ENCODE measurements at places on chromosomes 16 and 17.
A peak's percentile ranks its signal among the peaks of the same experiment; 100 is the strongest.

DNA sequence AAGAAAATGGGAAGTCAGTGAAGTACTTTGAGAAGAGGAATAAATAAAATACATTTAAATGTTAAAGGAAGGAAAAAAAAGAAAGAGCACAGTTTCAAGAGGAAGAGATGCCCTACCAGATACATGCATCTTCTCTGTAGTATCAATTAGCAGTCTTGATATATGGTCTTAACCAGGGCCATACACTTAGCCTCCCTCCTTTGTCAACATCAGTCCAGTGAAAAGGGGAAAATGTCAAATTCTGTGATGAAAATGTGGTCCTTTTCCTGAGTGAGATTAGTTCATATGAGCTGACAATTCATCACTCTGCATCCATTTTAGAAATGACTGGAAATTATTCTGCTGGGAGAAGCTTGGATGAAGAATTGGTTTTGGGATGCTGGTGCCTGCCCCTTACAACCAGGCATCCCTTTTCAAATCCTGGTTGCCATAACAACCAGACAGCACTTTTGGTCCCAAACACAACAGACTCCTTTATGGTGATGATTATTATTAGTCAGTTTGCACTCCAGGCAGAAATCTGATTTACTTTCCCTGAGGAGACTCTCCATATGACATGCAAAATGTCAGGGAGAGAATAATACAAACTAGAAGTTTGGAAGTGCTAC lies 933.6 kb upstream of the CDH8 start:
- no peak for DNase-seq

GRCh38 chr16:51870296-51870854 lies 676.6 kb downstream of the TOX3 start:
- DNase-seq: no peak

- peak; percentile 13 for DNase-seq
These were observed 57.3 kb downstream of the RAP1GAP2 start for GRCh38 chr17:2853283-2854142.

DNA sequence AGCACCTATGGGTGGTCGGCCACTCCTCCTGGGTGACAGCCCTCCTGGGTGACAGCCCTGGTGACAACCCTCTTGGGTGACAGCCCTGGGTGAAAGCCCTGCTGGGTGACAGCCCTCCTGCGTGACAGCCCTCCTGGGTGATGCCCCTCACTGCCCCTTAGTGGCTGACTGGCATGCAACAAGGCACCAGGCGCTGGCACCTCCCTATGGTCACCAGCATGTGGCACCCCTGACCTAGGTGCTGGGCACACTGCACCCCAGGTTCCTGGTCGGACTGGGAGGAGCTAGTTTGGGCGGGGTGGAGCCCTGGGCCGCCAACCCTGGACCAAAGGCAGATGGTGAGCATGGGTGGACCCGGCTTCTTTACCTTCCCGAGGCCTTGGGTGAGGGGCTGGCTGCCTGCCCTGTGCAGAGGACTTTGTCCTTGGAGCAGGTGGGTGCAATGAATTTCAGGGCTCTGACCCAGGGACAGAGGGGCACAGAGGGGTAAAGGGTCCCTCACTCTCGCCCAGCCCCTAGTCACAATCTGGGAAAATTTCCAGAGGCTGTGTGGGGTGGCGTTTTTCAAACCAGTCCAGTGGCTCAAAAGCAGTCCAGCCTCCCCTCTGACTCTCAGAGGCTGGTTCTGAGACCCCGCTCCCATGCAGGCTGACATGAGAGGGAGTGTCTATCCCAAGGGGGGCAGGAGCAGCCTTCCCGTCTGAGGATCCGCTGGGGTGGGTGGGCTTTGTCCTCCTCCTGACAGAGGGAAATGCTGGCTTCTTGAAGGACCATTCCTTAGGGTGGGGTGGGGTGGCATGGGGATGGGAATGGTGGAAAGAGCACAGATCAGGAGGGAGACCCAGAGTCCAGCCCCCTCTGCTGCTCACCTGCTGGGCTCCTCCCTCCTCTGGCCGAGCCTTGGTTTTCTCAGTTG lies 25.9 kb upstream of the TNFRSF13B start:
- peak; percentile 73 for DNase-seq

- DNase-seq: no peak
These were observed 15.2 kb downstream of the CLTC start for GRCh38 chr17:59634632-59635541.

DNA sequence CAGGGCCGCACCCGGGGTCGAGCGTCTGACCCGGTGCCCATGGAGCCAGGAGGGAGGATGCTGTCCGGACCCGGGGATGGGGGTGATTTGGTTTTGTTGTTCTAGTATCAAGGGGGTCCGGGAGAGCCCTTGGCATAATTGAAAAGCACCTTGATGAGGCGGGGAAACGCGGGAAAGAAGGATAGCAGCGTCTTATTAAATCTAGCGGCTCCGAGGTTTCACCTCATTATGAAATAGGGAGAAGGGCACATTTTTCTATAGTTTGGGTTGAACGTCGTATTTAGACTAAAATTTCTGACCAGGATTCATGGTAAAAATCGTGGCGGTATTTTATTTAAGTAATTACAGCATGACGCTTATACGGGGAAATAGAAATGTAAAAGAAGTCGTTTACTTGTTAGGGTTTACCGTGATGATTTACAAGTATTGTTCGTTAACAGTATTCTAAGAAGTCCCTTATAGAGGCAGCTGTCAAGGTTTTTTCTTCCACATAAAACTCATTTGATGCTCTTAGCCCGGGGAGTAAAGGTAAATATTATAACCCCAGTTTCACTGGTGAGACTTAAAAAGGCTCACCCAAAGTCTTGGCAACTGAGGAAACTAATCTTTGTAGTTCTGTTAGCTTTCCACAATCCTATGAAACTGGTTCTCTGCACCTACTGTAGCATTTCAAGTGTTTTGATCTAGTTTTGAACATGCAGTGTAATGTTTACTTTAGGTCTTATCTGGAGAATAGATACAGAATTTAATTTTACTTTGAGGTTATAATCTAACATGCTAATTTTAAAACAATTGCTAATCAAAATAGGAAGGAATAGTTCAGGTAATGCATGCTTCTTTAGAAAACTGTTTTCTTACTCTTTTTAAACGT lies 756 bp downstream of the LUC7L3 start:
- DNase-seq: no peak

DNA sequence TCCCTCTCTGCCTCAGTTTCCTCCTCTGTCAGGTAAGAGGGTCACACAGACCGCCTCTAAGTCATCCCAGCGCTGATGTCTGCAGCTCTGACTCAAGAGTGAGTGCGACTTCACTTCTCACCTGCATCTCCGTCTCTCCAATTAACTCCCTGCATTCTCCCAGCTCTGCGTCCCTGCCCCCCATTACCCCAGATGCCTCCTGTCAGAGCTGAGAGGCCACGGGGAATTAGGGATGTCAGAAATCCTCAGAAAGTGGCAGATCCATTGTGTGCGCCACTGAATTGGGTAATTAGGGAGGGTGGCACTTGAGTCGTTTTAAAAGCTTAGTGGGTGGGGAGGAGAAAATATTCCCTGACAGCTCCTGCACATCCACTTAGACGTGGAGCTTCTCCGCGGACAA lies 885.4 kb upstream of the EEF2KMT start:
- no peak for DNase-seq

DNA sequence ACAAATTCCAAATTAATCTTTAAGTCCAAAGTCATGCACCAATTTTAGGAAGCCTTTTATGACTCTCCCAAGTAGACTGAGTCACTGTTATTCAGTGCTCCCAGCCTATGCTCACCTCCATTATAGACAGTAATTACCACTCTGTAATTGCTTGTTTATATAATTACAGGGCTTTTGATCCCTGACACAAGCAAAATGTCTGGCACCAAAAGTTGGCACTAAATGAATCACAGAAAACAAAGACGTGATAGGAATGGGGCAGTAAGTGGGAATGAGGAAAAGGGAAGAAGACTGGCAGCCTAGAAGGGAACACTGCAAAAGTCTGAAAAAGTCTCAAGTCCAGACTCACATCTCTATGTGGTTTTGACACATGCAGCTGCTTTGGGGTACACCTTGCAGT lies 94.1 kb downstream of the SLC39A11 start:
- no peak for DNase-seq

- DNase-seq: no peak
These were observed 5.7 kb upstream of the EXOSC6 start for GRCh38 chr16:70257391-70257790.

DNA sequence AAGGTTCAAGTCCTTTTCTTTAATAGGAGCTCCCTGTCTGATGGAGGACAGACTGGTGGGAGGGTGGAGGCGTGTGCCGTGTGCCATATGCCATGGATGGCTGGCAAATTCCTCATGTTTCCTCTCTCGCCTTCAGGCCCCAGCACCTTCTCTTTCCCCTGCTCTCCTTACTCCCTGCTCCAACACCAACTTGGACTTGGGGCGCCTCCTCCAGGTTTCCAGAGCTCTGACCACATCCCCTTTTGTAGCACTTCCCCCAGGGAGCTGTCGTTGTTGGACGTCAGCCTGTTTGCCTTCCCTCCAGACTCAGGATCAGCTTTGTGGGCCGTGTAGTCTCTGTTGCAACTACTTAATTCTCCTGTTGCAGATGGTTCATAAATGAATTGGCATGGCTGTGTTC lies 30.7 kb downstream of the TMC7 start:
- DNase-seq: no peak

DNA sequence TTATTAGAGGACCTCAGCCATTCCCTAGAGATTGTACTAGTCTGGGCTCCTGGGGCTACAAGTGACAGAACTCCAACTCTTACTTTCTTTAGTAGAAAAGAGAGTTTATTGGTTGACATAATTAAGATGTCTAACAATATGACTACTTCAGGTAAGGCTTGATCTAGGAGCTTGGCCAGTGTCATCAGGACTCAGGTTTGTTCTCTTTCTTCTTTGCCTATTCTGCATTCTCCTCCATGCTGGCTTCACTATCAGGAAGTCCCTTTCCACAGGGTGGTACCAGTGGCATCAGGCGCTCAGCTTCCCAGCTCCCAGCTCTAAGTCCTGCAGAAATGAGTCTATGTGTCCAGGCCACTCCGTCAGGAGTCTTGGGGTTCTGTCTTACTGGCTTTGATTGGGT lies 286.1 kb upstream of the EEF2KMT start:
- DNase-seq: no peak

- no peak for DNase-seq
These were observed 3.4 kb downstream of the TRAF4 start for GRCh38 chr17:28747051-28747691.

DNA sequence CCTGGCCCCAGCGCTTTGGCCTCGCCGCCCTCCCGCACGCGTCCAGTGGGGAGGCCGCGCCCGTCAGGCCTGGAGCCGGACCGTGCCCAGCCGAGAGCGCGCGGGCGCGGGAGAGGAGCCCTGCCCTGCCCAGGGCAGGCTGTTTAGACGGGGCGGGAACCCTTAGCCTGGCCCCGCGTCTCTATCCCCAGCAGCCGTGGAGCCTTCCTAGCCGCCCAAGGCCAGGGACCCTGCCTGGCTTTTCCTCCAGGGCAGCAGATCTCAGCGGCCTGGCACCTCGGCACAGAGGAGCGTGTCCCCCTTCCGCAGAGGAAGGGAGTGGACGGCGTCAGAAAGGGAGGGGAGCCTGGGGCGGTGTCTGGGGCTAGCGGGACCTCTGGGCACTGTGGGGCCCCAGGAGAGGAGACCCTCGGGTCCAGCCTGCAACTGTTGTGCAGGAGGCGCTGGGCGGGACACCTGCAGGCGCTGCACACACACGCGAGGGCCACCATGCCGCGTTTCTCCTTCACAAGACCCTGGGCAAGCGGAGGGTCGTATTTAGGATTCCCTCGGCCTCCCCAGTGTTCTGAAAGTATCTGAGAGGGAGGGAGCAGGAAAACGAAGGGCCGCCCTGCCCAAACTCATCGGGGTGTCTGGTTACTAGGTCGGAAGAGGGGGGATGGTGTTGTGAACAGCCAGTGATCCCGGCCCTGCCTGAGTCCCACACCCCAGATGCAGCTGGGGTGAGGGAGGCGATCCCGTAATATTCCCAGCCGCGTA lies 2.3 kb upstream of the NPTX1 start:
- DNase-seq: no peak

GRCh38 chr16:57039148-57039812 lies 49.9 kb downstream of the NLRC5 start:
- no peak for DNase-seq

DNA sequence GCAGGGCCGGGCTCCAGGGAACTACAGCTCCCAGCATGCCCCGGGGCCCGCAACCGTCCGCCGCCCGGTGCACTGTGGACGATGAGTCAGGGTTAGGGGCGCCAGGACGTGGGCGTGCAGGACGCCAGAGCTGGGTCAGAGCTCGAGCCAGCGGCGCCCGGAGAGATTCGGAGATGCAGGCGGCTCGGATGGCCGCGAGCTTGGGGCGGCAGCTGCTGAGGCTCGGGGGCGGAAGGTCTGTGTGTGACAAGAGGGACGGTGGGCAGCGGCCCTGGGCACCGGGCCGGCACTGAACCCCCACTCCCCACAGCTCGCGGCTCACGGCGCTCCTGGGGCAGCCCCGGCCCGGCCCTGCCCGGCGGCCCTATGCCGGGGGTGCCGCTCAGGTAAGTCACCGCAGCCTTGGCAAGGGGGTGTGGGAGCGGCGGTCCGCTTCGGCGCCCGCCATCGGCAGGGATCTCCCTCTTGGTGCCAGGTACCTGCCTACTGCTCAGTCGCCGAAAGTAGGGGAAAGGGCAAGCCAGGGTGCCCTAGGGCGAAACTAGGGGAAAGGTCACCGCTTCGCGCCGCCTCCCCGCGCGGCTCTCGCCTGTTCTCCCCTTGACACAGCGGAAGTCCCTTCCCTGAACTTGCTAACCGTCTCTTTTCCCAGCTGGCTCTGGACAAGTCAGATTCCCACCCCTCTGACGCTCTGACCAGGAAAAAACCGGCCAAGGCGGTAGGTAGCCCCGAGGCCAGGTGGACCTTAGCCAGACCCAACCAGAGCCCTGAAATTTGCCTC lies at the start of the genes ACADVL and DLG4:
Gene ACADVL, plus strand, starts transcription at position 127 of the 781 bp plus-strand sequence. Its CDS starts 47 bp downstream, at position 174.
Gene DLG4, minus strand, starts transcription at position 25 of the 781 bp plus-strand sequence.
- peak; percentile 78 for DNase-seq

GRCh38 chr16:60204181-60204580 lies 1470.1 kb upstream of the GOT2 start:
- no peak for DNase-seq

- DNase-seq: no peak
These were observed 105.8 kb downstream of the NOG start for GRCh38 chr17:56699186-56699894.

GRCh38 chr17:55990332-55991006 lies 162.8 kb upstream of the ANKFN1 start:
- no peak for DNase-seq

- DNase-seq: no peak
These were observed 15.7 kb downstream of the RBL2 start for GRCh38 chr16:53449816-53450517.

DNA sequence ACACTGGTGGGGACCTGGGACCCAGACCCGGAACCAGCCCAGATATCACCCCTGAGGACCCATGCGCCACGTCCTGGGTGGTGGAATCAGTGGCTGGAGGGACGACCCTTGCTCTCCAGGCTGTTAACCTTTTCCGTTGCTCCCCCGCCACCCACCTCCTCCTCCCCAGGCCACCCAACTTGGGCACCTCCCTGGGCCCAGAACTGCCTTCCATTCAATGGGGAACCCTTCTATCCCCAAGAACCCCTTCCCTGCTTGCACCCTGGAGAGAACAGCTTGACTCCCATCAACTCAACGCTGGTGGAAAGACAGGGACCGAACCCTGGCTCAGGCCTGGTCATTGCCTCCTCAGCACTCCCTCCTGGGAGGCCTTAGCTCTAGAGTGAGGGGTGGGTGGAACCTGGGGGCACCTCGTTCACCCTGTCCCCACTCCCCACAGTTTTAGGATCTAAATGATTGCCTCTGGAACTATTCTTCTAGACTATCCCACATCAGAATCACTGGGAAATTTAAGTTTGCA lies 5.7 kb upstream of the IL32 start:
- DNase-seq: no peak

Data from CD4-positive, alpha-beta T cell (primary cell).